Effector memory CD4-positive, alpha-beta T cell (primary cell): ENCODE measurements at places on chromosomes 2 and 18.

- no peak for DNase-seq
Measured at GRCh38 chr2:190882856-190883582, 2.4 kb downstream of the GLS start.

- no peak for DNase-seq
Measured at GRCh38 chr2:177283906-177284305, 19.4 kb upstream of the NFE2L2 start.

DNA sequence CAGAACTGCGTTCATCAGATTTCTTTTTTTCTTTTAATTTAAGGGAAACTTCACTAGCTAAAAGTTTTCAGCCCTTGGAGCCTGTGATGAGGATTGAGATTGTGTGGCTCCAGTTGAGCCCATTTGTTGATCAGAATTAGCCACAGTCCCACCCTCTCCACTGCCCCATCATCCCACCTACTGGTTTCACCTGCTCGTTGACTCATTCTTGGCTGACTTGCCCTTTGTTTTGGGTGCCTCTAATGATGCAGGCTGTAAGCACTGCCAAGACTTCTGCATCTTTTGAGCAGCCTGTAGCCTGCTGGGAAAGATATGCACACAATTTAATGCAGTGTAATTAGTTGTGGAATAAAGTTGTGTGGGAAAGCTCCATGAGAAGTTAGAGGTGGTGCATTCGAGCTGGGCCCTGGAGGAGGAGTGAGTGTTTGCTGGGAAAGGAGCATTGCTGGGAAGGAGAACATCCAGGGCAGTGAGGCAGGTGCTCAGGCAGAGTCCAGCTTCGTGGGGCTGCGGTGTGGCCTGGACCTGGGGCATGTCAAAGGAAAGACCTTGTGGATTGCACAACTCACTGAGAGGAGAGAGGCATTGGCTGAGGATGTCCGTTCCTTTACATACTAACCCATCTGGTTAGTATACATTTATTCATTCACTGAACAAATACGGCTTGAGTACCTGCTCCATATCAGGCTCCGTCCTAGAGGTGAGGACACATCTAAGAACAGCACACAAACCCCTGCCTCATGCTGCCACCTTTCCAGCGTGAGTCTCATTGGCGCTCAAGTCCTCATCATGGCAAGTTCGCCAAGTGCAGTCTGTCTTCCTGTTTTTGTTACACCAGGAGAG is 18.2 kb downstream of the ASPRV1 start:
- DNase-seq: no peak

- no peak for DNase-seq
Measured at GRCh38 chr2:240478346-240479110, 43.1 kb downstream of the GPC1 start.

DNA sequence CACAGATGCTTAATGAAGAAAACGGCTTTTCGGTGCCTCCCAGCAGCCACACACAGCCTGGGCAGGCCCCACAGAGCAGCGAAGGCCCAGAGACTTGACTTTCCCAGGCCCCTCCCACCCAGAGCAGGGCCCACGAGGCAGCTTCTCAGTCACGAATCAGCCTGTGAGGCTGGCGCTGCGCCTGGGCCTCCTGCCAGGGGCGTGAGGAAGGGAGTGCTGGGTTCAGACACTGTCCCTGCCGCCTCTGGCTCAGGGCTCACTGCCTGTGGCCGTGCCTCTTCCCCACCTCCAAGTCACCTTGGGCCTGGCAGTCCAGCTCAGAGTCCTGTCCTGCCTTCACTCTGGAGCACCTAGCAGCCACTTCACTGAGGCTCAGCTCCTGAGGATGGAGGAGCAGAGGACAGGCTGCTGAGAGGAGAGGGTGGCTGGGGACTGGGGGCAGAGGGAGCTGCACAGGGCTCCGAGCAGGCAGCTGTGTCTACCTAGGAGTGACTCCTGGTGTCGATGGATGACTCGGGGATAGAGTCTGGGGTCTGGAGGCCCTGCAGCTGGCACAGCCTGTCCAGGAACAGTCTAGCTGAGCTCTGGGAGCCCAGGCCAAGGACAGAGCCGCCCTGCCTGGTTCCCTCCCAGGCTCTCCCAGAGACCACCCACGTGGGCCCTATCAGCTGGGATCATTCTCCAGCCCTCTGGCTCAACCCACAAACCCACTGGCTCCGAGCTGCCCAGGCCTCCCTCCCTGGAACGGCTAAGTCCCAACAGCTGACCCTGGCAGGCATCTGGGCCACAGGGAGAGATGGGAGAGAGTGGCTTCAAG is 36.4 kb upstream of the FOSL2 start:
- peak; percentile 16 for DNase-seq

GRCh38 chr2:18200771-18201170 is 322.3 kb downstream of the KCNS3 start:
- DNase-seq: no peak
